Fibroblast of skin of scalp (primary cell): ENCODE measurements at places on chromosomes 13 and 19.
A peak's percentile ranks its signal among the peaks of the same experiment; 100 is the strongest.

GRCh38 chr13:105336706-105337576, 1198.5 kb downstream of the EFNB2 start:
- peak; percentile 84 for DNase-seq

DNA sequence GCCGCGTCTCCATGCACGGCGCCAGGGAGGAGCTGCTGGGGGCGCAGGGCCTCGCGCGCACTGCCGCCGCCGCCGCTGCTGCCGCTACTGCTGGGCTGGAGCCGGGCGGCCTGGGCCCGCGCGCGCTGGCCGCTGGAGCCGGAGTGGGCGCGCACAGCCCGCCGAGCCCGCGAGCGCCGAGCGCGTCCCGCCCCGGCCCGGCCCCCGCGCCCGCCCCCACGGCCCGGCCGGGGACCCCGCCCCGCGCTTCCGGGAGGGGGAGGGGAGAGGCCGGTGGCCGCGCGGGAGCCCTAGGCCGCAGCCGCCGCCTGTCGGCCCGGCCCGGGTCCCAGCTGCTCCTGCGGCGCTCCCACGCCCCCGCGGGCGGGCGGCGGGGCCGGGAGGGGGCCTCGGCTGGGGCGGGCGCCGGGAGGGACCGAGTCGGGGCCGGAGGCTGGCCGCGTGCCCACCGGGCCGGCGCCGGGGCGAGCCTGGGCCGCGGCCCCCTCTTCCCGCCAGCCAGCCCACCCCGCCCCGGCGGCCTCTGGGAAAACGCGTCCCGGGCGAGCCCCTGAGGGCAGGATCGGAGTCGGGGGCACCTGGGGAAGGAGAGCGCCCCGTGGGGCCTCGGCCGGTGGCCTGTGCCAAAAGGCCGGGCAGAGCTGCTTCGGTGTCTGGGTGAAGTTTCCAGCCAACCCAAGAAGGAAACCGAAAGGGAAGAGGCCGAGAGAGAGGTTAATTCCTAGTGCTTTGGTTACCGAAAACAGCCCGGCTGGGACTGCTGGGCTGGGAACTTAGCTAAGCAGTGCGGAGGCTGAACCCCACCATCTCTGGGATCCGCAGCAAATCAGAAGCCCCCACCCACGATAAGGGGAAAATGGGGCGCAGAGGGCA, at the start of gene STK24:
Gene STK24 (minus strand): TSS at position 145 of the 873 bp plus-strand sequence. CDS start 321 bp downstream, outside the sequence.
- peak; percentile 84 for DNase-seq

DNA sequence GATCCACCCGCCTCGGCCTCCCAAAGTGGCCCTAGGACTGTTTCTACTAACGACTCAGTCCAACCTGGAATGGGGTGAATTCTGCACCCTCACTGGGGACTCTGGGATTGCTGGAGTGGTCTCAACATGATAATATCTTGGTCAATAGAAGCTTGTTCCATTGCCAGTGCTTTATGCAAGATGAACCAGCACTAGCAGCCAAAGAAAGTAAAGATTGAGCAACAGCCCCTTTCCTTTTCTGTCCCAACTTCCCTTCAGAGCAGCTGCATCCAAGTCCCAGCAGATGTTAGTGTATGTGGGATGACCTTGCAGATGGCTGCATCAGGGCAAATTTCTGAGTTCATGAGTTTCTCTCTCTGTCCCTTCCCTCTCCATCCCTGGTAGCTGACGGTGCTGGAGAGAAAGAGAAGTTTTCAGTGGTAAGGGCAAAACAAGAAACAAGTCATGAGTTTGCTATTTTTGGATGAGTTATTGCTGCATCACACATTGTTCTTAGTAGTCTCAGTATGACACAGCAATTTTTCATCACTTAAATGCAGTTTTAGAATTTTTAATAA, 183.6 kb upstream of the EDNRB start:
- peak; percentile 59 for DNase-seq

- DNase-seq, result no peak
These were observed 175.4 kb downstream of the FLT1 start for GRCh38 chr13:28319528-28319927.

GRCh38 chr13:48184260-48184659, 48.7 kb upstream of the ITM2B start:
- DNase-seq, result no peak

GRCh38 chr19:17418710-17419109, 1.1 kb upstream of the MVB12A start:
- DNase-seq, result no peak

- DNase-seq, result no peak
These were observed 7.4 kb downstream of the FZR1 start for GRCh38 chr19:3513229-3514140.

GRCh38 chr13:21676611-21677021, 5.7 kb downstream of the FGF9 start:
- no peak for DNase-seq

- no peak for DNase-seq
These were observed 401.7 kb upstream of the HTR2A start for GRCh38 chr13:47298506-47298905.

GRCh38 chr13:27712421-27712820, 79.9 kb upstream of the GSX1 start:
- DNase-seq, result peak; percentile 6

DNA sequence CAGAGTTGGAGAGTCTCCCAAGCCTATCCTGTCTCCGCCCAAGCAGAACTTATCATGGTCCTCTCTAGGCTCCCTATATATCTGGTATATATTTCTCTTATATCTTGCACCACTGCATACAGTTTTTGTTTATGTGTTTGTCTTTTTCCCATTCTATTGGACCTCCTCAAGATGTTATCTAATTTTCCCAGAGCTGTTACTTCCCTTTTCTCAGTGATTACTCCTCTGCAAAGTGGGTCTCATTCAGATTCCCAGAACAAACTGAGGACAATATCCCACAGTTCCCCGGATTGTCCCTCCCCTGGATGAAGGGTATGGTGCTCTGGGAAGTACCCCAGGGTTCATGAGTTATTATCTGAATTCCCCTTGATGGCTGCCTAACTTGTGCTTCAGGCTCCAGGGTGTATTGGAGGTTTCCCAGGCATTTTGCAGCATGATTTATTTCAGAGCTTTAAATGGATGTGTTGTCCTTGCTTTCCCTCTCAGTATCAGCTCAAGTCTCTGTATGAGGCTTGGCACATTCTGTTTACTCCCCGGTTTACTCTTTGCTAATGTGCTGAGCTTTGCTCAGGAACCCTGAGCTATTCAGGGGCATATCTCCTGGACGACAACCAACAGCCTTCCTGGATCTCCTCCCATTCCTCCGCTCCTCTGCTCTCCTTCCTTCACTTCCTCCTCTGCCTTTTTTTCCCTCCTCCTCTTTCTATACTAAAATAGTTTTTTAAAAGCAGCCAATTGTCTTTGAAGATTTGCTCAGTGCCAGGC, 329.3 kb downstream of the SPRY2 start:
- DNase-seq, result no peak

DNA sequence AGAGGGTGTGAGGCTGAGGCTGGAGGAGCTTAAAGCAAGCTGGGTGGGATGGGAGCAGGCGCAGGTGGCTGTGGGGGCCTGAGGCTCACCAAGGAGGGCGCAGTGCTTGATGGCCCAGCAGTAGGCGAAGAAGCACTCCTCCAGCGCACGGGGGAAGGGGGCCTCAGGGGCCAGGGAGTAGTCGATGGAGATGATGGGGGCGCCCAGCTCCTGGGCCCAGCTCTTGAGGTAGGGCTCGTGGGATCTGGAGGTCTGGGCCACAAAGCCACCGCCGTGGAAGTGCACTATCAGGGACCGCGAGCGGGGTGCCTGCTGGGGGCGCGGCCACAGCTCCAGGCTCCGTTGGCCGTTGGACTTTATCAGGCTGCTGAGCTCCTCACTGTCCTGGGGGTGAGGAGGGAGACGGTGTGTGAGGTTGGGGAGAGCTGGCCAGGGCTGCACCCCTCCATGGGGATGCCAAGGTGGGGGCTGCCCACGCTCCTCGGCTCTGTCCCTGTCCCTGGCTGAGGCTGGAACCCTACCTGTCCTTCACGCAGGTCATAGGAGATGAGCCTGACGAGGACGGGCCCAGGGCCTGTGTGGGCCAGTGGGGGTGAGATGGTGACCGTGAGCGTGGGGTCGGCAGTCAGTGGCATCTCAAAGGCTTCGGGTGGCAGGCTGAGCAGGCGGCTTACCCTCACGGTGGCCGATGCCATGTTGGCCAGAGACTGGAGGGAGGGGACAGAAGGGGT, 17.2 kb upstream of the CNFN start:
- DNase-seq, result no peak

- DNase-seq, result no peak
These were observed 1.7 kb downstream of the CAPS start for GRCh38 chr19:5915782-5916165.

DNA sequence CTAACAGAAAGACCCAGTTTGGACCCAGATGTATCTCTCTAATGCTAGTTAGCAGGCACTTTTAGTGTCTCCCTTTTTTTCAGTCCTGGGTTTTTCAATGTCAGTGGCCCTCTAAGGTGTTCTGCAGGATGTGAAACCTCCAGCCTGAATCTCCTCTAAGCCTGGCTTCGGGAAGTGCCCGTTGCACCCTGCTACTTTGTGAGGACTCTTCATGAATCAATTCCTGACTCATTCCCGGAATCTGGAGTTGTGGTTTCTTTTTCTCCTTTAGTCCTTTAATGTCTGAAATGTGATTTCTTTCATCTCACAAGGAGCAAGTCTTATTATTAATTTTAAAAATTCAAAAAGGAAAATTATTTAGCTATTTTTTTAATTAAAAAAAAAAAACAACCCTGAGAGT, 116.0 kb downstream of the ZNF536 start:
- peak; percentile 39 for DNase-seq

DNA sequence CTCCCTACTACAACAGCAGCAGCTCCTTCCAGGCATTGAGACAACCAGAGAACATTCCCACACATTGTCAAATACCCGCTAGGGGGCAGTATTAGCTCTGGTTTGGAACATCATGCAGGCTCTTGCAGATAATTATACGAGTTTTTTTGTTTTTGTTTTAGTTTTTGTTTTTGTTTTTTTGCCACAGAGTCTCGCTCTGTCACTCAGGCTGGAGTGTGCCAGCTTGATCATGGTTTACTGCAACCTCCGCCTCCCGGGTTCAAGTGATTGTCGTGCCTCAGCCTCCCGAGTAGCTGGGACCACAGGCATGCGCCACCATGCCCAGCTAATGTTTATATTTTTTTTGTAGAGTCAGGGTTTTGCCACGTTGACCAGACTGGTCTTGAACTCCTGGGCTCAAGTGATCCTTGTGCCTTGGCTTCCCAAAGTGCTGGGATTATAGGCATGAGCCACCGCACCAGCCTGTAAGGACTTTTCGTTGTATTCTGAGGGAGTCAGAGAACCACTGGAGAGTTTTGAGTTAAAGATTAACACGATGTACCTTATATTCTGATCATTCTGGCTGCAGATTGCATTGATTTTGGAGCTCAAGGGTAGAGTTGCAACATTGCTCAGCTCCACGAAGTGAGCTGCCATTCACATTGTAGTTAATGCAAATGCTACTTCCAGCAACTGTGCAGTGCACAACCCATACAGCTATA, 41.7 kb upstream of the CEACAM20 start:
- DNase-seq, result peak; percentile 81

GRCh38 chr19:17560205-17560595, 4.8 kb downstream of the COLGALT1 start:
- peak; percentile 59 for DNase-seq

GRCh38 chr19:33811246-33811645, 14.6 kb downstream of the KCTD15 start:
- DNase-seq, result no peak

GRCh38 chr13:33730147-33730546, 87.8 kb upstream of the RFC3 start:
- no peak for DNase-seq

DNA sequence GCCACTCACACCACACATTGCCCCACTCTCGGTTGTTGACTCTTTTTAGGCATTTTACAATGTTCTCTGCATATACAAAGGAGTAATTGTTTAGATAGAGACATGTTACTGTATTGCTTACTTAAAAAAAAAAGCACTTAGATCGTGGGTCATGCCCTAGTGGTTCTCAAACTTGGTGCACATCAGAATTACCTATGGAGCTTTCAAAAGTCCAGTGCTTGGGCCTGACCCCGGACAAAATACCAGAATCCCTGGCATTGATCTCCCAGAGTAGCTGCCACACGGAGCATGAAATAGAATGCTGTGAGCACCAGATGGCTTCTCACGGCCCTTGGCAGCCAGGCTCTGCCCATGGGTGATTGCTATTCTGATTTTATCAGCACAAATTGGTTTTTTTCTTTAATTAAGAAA, 20.0 kb downstream of the ACP7 start:
- no peak for DNase-seq

DNA sequence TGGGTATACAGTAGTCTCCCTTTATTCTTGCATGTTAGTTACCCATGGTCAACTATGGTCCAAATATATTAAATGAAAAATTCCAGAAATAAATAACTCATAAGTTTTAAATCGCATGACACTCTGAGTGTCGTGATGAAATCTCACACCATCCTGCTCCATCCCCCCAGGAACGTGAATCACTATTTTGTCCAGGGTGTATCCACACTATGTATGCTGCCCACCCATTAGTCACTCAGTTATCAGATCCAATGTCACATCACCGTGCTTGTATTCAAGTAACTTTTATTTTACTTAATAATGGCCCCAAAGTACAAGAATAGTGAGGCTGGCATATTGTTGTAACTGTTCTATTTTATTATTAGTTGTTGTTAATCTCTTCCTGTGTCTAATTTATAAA, 115.8 kb upstream of the SERP2 start:
- DNase-seq, result no peak

GRCh38 chr13:87295636-87296035, 375.5 kb upstream of the SLITRK5 start:
- no peak for DNase-seq

- no peak for DNase-seq
These were observed 9.0 kb downstream of the RELB start for GRCh38 chr19:45010306-45010705.

DNA sequence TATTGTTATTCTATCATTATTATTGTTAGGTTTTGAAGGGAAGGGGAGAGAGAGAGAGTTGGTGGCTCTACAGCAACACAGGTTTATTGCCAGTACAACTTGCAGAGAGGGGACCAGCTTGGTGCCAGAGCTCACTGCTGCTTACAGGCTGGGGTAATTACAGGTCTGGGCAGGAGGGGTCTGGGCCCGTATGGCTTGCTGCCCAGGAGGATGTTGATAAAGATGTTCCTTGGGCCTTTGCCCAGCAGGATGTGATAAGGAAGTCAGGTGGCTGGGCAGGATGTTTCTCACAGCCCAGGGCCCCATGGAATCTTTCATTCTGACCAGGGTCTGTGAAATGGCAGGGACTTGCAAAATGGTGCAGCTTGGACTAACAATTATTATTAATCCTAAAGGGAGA, 64.2 kb upstream of the ZNF599 start:
- DNase-seq, result no peak

GRCh38 chr13:104954210-104954609, 1581.3 kb downstream of the EFNB2 start:
- no peak for DNase-seq

GRCh38 chr13:109868578-109869311, 82.4 kb upstream of the IRS2 start:
- DNase-seq, result no peak
